Motor neuron (in vitro differentiated cells): ENCODE measurements at places on chromosomes 13 and 19.

GRCh38 chr13:87057807-87058520, 613.2 kb upstream of the SLITRK5 start:
- no peak for ATAC-seq

DNA sequence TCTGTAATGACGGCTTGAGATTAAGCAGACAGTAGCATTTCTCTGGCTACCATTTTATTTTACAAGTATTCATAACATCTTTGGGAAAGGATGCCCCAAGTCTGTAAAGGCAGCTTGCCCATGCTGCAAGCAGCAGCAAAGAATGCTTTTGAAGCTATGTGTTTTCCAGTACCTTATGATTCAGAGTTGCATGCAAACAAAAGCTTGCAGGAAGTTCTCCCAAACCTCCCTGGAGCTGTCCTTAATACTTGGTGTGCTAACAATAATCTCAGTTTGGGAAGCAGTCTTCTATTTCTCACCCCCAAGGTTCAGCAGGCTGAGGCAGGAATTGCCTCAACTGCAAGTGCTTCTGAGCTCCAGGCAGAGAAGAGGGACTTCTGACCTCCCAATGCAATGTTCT, 60.8 kb downstream of the CCNA1 start:
- no peak for ATAC-seq

DNA sequence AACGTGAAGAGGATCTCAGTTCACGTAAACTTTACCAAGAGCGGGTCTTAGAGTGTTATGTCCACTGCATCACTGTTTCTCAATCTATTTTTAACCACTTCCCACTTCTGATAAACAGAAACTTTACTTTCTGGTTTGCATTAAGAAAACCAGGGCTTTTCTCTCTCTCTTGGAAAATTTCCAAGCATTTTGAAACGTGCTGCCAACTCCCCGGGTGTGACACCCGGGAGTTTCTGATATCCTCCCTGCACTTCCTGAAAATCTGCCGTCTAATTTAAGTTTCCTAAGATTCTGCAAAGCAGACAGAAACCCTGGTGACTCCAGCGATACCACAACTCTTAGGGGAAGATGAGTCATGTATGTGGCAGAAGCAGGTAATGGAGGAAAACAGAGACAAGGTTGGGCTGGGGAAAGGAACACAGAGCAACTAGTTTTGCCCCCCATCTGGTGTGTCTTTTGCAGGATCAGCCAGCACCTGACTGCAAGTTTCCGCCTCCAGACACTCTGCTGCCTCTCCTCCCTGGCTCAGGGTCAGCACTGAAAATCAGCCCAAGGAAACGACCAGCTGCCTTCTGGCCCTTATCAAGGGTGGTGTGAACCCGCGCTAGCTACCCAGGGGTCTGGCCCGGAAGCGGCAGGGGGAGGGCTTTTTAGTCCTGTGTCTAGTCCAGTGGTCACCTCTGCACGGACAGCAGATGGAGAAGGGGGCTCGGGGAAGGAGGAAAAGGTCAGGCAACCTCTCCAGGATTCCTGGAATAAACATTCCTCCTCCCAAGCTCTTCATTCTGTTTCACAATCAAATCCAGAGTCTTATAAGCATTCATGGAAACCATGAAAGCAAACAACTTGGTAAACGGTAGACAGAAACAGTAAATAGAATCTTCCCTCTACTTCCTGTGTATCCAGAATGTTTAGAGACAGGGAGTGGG, 11.3 kb upstream of the FFAR2 start:
- ATAC-seq = peak; percentile 83

- ATAC-seq = no peak
Observed at GRCh38 chr19:35992907-35993765, 1.9 kb upstream of the SDHAF1 start.

- no peak for ATAC-seq
Observed at GRCh38 chr19:46759817-46760333, 13.6 kb upstream of the STRN4 start.

DNA sequence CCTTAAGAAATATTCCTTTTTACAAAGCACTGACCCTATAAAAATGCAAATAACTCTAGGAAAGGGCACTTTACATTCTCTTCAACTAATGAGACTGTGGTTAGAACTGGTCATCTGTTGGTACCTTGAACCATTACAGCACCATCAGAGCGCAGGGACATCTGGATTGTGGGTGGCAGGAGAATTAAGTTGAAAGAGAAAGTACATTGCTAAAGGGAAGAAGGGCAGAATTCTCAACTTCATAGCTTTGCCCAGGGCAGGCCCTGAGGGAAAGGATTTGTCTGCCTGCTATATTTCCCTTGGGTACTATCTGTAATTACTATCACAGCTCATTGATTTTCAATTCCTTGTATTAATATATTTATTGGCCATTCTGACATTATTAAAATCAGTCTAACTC, 196.8 kb downstream of the KLF12 start:
- no peak for ATAC-seq

DNA sequence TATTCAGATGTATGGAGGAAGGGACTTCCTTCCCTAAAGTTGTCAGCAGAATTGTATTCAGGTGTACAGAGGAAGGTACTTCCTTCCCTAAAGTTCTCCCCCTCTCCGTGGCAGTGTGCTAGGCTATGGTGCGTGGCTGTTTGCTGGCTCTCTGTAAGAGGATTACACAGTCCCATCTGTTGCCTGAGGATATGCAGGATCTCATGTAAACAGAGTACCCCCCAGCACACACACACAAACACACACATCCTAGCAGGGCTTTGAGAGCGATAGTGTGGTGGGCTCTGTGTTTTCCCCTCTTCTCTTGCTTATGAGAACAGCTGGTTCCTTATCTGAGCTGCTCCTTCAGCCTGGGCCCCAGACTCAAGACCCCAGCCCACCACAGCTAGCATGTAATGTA, 10.3 kb downstream of the NEK5 start:
- no peak for ATAC-seq

- ATAC-seq = peak; percentile 16
Observed at GRCh38 chr19:21256722-21257121, 72.5 kb downstream of the ZNF708 start.

- no peak for ATAC-seq
Observed at GRCh38 chr13:78881751-78882150, 222.8 kb upstream of the OBI1 start.

GRCh38 chr13:97364031-97364430, 69.9 kb upstream of the RAP2A start:
- no peak for ATAC-seq

DNA sequence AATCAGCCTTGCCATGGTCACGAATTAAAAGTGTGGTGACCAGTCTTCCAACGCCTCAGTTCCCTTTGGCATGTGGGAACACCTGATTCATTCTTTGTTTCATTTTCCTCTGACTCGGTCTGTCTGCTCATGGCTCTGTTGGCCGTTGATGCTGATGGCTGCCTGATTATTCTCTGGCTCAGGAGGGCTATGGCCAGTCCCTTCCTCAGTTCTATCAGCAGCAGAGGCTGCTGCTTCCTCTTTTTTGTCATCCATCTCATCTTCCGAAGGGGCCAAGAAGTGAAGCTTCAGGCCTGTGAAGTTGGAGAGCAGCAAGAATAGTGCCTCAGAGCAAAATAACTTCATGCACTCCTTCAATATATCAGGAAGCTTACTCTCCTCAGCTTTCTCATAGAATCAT, 9.5 kb upstream of the MLNR start:
- no peak for ATAC-seq

DNA sequence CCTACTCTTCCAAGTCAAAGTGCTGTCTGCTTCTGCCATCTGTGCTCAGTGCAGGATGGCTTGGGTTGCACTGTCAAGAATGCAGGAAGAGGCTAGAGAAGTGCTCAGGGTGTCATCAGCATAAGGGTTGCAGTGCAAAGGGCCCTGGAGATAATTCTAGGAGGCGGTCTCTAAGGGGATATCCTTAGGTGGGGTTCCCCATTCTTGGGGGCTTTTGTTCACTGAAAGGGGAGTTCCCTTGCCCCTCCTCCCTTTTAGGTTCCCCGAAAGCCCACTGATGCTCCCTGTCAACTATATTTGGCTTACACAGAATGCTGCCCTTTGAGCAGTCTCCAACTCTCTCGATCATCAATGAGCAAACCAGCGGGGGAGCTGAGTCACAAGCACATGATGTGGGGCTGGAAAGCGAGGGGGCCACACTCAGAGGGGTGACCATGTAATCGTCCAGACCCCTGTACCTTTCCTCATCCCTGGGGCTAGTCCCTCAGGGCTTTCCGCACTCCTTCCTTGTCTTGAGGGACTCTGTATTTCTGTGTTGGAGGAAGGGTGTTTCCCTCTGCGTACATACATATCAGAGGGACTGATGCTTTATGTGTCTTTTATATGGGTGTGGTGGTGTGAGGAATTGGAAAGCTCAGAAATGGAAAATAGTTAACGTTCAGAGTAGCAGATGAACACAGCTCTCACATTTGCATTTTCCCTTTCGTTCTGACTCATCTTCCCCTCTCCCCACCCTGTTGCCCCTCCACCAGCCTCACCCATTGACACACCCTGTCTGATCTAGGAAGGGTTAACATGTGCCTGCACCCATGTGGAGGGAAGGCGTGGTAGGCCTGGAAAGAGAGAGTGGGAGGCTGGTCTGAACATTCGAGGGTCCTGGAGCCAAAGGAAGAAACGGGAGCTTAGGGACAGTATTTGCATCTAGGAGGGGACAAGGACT, 6.7 kb downstream of the ZBTB32 start:
- ATAC-seq = peak; percentile 11

DNA sequence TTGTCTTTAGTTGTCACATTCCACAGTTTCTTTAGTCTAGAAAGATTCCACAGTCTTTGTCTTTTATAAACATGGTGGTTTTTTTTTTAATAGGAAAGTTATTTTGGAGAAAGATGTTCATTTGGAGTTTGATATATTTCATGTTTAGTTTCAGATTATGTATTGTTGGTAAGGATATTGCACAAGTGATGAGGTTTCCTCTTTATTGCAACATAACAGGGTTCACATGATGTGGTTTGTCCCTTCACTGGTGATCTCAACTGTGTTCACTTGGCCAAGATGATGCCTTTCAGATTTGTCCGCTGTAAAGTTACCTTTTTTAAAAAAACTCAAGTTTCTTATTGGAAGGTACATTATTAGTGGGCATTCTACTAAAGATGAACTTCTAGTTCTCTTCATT, 3.2 kb downstream of the ZNF230 start:
- ATAC-seq = no peak

- no peak for ATAC-seq
Observed at GRCh38 chr19:41700381-41701195, 7.8 kb upstream of the CEACAM5 start.

GRCh38 chr19:310781-311496, 19.7 kb upstream of the PLPP2 start:
- no peak for ATAC-seq

GRCh38 chr13:30697177-30697953, 38.0 kb upstream of the ALOX5AP start:
- ATAC-seq = peak; percentile 57

GRCh38 chr13:45690636-45691035, 11.5 kb upstream of the CBY2 start:
- ATAC-seq = no peak

DNA sequence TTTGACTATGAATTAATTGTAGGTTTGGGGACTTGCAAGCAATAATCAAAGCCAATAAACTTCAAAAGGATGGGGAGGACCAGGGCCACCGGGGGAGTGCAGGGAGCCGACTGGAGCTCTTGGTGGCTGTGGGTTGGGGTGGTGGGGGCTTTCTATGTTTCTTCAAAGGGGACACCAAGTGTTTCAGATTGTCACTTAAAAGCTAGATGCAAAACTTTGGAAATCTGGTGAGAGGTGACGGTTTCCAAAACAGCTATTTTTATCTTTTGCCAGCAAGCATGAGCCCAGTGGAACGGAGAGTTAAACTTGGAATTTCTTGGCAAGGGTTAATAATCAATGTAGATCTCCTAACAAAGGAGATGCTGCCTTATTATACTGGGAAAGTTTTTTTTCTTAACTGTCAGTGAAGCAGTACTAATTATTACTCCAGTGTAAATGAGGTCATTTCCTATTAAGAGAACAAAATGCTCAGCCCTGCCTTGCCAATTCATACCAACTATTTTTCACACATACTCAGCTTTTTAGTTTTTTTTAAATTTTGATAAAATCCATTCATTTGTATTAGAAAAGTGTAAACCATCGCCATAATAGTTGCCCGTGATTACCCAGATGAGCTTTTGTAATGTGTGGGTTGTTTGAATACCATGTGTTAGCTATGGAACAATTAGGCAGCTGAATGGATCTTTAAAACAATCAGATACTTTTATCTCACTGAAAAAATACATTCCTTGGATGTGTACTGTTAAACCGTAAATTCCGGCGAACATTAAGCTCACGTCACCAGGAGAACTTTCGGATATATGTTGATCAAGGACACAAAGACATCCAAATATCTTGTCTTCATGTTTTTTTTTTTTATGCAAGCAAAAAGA, 95.9 kb upstream of the ZNF536 start:
- no peak for ATAC-seq

- peak; percentile 4 for ATAC-seq
Observed at GRCh38 chr19:17871878-17872250, at the start of gene SLC5A5. SLC5A5 (plus strand) TSS chr19:17871945; CDS start chr19:17872320, 375 bp downstream.

GRCh38 chr19:35098413-35099049, 17.1 kb upstream of the FXYD3 start:
- no peak for ATAC-seq

DNA sequence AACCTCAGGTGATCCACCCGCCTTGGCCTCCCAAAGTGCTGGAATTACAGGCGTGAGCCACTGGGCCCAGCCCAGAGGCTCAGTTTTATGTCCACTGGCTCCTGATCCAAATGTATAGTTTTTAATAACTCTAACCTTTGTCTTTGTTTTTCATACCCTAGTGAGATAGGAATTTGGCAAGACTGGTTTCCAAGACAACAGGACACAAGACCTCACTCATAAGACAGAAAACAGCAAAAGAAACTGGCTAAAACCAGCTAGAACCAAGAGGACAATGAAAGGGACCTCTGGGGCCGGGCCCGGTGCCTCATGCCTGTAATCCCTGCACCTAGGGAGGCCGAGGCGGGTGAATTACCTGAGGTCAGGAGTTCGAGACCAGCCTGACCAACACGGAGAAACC, 27.6 kb downstream of the CPT1C start:
- ATAC-seq = no peak

- ATAC-seq = no peak
Observed at GRCh38 chr19:19274146-19274545, 1.0 kb upstream of the TM6SF2 start.

GRCh38 chr13:51714663-51715168, 89.2 kb downstream of the DHRS12 start:
- no peak for ATAC-seq

- ATAC-seq = no peak
Observed at GRCh38 chr19:42191330-42191729, 26.1 kb downstream of the DEDD2 start.

GRCh38 chr13:51825165-51825592, 19.8 kb downstream of the TMEM272 start:
- ATAC-seq = no peak

DNA sequence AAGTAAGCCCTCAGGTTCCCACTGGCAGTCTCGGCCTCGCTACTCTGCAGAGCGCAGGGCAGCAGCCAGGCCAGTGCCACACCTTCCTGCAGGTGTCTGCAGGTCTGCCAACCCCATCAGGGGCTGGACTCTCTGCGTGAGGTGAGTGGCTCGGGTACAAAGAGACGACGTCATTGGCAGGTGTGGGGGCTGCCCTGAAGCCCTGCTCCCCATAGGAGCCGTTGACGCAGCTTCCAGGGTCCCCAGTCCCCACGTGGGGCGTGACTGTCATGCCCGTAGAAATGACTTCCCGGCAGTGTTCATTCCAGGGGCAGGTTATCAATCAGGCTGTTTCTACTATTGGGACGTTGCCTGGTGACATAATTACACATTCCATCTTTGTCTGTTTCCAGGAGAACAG, 15.3 kb upstream of the GJB6 start:
- no peak for ATAC-seq
